ENCODE measurements at places on chromosomes 2 and 18. TPM values are rescaled to one million over a fixed set of nuclear protein-coding genes. Genes with fewer than 3 reads are reported as not detected.

DNA sequence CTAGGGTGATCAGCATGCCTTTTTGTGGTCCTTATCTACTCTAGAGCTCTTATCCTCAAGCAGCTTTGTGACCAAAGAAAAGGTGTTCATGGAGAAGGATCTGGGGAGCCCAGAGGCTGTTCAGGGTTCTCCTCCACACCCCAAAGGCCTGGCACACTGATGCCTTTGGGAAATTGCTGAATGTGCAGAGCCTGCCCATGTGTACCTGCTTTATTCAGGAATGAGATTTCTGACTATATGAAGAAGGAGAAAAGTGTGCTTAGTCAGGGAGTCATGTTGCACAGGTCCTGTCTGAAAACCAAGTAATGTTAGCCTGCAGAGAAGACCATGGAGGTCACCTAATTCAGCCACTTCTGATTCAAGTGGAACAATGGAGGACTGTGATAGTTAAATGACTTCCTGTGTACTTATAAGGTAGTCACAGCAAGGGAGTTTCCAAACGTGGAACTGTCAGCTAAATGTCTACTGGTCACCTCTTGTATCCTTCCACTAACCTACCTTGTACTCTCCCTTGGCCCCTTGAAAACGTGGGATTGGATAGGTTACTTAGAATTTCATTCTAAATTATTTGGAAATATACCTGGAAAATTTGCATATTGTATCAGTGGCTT, 81.3 kb downstream of the LIMS1 start:
- no peak for DNase-seq

GRCh38 chr2:215105607-215106354, 32.6 kb downstream of the ABCA12 start:
- DNase-seq: no peak

NAT8 gene
- 94.4 TPM for total RNA-seq

- no peak for DNase-seq
Observed at GRCh38 chr18:8797206-8797605, 91.8 kb downstream of the MTCL1 start.

GRCh38 chr2:16185801-16186272, 245.5 kb downstream of the MYCN start:
- DNase-seq: no peak

GRCh38 chr2:64672708-64673107, 19.0 kb upstream of the SERTAD2 start:
- DNase-seq: no peak

DNA sequence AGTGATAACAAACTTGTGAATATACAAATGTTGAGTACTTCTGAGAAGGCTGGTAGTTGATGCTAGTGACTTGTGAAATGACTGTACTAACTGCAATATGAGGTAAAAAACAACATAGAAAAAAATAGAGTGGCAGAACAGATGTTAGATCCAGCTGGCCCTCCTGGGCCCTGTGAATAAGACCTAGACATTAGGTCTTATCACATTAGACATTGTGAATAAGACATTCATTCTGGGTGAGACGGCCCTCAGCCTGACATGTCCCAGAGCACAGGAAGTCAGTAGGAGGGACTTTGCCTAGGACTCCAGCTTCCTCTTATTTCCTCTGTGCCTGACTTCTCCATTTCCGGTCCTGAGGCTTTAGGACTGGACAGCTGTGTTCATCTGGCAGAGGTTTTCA, 22.9 kb downstream of the DOK1 start:
- no peak for DNase-seq

GRCh38 chr18:31880186-31880898, 62.6 kb downstream of the TRAPPC8 start:
- no peak for DNase-seq

BOLL gene
- not detected for total RNA-seq

SIX3 gene
- total RNA-seq: 0.16 TPM

GRCh38 chr2:12495247-12495868, 221.4 kb upstream of the TRIB2 start:
- DNase-seq: no peak

DNA sequence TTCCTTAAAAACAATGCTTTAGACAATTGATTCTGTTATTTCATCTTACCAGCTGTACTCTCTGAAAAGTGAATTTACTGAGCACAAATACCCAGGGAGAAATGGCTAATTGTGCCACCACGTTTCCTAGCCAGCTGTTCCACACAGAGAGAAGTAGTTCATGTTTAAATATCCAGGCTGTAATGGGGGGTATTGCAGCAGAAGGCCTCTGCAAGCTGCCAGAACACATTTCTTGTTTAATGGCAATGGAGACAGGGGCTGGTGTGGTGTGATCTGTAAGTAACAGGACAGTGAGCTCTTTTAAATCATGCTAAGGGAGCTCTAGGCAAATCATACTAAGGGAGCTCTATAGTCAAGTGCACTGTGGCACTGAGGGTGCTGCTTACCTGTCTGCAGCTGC, 809.2 kb downstream of the CNTNAP5 start:
- DNase-seq: no peak

CYS1 gene
- 245 TPM for total RNA-seq

DNA sequence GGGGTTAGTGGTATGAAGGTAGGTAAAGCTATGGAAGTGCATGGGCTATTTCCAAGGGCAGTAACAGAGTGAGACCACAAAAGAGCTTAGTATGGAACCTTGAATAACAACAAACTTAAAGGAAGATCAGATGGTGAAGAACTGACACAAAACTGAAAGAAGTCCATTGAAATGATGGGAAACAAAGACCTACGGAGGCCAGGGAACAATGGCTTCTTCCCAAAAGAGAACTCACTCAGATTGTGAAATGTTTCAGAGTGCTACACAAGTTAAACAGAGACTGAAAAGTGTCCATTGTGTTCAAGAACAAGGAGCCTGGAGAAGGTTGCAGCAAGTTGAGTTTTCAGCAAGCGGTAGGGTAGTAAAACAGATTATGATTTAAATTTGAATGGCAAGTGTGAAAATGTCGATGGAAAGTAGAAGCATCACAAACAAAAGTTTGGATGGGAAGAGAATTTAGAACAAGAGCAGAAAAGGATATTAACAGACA, 700.0 kb upstream of the NXPH2 start:
- no peak for DNase-seq

- no peak for DNase-seq
Observed at GRCh38 chr2:182300608-182301007, 126.2 kb downstream of the PDE1A start.

GRCh38 chr2:15205562-15205961, 355.6 kb downstream of the NBAS start:
- DNase-seq: no peak

DNA sequence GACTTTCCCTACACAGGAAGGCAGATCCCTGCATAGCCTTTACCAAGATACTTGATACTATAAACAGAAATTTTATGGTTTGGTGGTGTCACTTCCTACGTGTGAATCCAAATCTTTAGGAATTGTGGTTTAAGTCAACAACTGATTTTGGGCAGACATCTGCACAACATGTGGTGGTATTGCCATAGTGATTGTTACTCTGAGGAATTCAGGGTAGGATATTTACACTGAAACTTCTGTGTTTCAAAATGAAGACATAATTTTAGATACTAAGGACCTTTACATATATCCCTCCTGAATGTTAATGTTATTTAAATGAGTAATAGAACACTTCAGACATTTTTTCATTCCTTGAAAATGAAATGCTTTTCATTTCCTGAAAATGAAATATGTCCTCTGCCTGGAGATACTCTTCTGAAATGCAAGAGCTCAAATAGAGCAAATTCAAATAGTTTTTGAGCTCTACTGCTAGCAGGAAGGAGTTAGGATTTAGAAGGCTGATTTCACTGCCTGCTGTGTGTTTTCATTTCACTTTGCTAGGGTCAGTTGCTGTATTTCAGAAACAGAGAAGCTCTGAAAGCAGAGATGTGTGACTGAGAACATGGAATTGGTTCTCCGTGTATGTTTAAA, 77.2 kb downstream of the MDH1 start:
- DNase-seq: peak; percentile 7

DNA sequence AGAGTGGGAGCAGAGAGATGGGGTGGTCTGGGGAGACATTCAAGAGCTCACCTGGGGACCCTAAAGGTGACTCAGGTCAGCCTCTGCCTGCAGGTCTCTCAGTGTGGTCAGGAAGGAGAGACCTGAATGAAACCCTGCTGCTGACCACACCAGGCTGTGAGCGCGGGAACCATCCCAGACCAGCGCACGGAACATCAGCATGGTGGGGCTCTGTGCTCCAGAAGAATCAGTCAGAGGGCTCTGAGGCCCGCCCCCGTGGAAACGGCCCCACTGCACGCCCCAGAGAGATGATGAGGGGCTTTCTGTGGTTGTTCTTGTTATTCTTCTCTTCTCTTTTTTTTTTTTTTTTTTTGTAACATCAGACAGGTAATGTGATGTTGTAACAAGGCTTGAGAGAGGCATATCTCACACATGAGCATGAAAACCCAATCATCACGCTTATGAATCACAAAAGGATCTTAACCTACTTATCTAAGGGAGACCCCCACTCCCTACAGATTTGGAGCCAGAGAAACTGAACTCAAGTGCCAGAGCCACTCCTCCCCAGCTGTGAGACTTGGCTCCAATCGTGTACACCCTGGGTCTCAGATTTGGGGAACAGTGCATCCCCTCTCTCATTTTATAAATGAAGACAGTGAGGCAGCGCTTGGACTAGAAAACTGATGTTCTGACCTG, 302.2 kb downstream of the EIPR1 start:
- DNase-seq: no peak

GRCh38 chr2:194842871-194843270, 814.2 kb upstream of the SLC39A10 start:
- no peak for DNase-seq
